Central memory CD8-positive, alpha-beta T cell (primary cell): ENCODE measurements at places on chromosomes 1 and 21.

DNA sequence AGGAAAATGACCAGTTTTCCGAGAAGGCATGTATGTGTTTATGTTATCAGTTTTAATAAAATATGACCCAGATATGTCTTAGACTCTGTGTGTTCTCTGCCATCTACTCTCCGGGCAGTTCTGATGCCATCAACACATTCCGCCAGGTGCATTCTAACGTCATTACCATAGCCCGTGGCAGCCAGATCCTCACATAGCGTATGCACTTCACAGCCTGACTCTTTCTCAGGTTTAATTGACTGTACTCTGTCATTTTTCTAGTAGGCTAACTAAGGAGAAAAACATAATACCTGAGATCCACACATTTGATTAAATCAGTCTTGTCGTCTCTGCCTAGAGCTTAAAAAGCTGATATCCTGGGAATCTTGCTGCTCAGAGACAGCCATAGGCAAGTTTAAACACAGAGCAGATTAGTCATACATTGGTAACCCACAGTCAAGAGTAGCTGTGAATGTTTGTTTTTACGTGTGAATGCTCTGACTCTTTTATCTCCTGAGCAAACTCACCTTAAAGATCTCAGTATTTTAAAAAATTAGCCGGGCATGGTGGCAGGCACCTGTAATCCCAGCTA lies 175.9 kb downstream of the GREM2 start:
- no peak for DNase-seq

DNA sequence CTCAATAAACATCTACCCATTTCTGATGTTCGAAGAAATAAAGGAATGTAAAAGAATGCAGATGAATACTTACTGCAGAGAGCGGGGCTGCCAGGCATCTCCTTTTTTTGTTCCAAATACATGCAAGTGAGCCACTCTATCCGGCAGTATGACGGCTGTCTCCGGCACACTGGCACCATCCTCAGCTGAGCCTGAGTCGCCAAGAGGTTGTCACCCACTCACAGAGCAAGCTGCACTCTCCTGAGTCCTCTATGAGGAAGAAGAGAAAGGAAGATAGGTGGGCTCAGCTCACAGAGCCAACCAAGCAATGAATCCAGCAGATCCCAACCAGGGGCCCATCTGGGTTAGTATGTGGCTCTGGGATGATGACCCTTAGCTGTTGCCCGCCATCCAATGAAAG lies 65.3 kb downstream of the CD46 start:
- no peak for DNase-seq

DNA sequence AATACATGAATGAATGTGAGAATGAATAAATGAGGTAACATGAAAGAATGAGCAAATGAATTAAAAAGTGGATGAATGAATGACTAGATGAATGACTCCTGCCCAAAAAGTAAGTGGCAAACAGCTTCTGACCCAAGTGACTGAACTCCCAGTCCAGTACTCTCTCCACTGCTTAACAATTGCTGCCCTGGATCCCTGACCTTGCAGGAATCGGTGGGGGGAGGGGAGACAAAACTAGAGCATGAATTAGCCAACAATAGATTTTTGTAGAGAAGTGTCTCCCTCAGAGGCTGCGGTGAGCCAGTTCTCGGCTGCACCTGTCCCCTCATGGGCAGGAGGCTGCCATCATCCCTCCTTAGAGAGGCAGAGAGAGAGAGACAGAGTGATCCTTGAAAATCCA lies 5.9 kb upstream of the GRIK3 start:
- DNase-seq, result no peak

DNA sequence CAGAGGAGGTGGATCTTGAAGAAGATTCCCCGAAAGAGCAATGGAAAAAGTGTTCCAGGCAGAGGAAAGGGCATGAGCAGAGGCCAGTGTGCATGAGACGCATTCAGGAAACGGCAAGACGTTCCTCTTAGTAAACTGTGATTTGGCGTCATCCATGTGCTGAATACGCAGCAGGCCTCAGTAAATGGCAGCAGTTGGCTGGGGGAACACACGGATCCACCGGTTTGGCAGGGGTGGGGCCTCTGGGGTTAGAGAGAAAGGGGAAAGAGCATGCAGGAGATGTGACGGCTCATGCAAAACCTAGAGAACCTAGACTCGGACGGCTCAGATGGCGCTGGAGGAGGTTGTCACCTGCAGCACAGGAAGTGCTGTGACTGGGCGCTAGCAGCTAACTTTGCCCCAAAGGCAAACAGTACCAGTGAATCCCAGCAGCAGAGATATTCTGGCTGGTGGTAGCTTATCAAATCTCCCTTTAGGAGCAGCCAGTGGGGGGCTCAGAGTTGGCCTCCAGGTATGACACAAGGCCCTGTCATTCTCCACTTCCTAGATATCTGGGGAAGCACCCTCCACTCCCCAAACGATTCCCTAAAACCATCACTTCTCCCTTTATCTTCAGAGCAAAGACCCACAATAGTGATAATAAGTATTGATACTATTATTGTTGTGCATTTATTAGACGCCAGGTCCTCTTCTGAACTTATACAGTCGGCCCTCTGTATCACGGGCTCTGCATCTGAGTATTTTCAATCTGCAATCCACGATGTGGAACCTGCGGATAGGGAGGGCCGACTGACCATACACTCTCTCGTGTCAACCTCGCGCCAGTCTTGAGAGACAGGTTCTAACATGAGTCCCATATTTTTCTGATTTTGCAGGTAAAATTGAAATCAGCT lies 7.6 kb downstream of the LAPTM5 start:
- DNase-seq, result peak; percentile 61

- no peak for DNase-seq
These were observed 91.6 kb downstream of the GLUL start for GRCh38 chr1:182299728-182300616.

DNA sequence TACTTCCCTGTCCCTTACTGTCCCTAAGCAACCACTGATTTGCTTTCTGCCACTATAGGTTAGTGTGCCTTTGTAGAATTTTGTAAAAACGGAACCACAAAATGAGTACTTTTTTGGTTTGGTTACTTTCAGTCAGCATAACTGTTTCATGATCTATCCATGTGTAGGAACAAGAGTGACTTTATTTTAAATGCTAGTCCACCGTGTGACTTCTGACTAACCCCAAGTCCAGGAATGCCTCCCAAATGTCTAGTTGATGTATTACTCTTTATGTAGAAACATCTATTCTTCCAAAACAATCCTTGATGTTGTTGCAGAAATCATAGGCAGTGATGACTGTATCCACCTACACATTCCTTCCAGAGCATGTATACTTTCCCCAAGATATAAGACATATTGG lies 21.3 kb downstream of the ATPAF1 start:
- DNase-seq, result no peak

GRCh38 chr1:191839891-191840290 lies 318.4 kb upstream of the RGS18 start:
- no peak for DNase-seq

DNA sequence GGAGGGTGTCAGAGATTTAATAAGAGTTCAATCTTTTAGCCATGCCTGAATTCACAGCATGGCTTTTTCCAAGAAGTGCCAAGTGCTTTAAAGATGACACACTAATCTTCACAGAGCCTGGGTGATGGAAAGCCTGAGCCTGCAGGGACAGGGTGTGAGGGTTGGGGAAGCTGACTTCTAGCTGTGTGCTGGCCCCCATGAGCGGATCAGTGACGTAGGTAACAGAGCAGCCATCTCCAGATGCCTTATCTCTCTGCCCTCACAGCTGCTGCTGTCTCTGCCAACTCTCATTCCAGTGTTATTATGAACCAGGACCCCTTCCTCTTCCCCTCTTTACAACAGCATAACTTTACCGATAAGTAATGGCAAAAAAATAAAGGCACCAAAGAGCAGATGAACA lies 30.6 kb downstream of the FAM78B start:
- DNase-seq, result no peak

DNA sequence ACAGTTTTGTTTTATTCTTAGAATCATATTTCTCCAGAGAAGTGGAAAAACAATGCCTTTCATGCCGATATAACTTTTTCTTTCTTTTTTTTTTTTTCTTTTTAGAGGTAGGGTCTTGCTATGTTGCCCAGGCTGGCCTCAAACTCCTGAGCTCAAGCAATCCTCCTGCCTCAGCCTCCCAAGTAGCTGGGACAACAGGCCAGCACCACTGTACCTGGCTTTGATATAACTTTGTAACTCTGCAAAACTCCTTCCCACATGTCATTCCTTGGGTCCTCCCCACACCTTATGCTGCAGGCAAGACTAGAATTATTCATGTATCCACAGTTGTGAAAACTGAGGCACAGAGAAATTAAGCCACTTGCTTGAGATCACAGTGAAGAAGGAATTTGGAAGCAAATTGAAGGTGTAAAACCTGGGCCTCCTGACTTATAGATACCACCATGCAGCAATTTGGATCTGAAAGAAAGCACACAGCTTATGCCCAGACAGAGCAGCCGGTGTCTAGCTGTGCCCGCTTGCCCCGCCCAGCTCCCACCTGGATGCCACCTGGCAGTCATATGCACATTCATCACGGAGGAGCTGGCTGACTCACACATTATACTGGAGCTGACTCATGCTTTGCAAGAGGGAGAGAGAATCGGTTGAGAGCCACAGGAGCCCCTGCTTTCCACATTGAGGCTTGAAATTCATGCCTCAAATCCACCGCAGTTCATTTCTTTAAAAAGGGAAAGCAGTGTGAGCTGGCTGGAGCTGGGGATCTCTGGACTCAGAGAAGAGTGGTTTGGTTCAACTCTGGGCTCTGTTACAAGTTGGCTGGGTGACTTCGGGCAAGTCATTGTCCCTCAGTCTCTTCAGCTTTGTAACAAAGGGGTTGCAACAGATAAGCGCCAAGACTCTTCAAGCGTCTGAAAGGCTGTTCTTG lies 8.3 kb upstream of the SLC2A1 start:
- DNase-seq, result no peak

- no peak for DNase-seq
These were observed 15.1 kb downstream of the LCA5L start for GRCh38 chr21:39430457-39430856.
